ENCODE measurements at places on chromosomes 3 and 15. TPM values are rescaled to one million over a fixed set of nuclear protein-coding genes. Genes with fewer than 3 reads are reported as not detected.
A peak's percentile ranks its signal among the peaks of the same experiment; 100 is the strongest.

DNA sequence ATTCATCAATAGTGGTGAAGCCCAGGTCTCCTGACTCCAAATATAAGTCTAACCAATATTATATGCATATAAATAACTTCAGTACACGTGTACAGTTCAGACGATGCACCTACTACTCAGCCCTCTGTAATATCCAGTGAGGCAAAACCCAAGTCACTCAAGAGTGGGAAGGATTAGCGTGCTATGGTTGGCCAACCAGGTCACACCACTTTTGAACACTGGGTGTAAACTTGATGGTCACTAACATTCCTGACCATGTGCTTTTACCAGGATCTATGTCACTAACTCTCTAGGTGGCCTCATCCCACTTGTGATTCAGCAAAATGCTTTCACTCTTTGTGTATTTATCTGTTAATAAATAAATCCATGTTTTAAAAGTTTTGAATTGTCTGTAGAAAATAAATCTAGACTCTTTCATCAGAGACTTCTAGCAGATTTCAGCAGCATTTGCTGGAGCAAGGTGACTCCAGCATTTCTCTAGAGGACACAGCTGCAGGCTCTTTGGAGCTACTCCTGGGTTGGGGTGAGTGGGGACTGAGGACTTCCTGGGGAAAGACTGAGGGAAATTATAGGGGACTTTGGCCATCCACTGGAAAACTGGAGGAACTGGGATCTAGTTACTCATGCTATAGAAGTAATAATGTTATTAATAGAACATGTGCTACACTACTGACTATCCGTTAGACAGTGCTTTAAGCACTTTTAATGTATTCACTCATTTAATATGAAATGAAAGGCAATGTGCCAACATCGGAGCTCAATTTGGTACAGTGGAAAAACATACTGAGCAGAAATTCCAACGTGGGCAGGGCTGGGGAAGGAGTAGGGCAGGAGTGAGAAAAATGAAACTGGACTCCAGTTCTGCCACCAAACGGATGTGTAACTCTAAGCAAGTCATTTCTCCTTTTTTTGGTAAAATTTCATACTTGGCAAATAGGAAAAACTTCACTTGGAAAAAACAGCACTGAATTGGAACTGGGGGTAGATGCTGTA is 97.9 kb downstream of the RORA start:
- DNase-seq, result no peak

GRCh38 chr3:130601442-130601971 is 84.5 kb downstream of the COL6A6 start:
- no peak for DNase-seq

DNA sequence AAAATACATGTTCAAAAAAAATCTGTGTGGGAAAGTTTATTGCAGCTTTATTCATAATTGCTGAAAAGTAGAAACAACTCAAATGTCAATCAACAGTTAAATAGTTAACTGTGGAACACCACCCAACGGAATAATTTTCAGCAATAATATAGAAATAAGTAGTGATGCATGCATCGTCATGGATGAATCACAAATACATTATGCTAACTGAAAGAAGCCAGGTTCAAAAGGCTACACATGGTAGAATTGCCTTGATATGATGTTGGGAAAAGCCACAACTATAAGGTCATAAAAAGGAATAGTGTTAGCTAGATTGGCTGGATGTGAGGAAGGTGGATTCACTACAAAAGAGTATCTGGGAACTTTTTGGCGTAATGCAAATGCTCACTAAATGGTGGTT is 82.0 kb downstream of the GMNC start:
- no peak for DNase-seq

GOLGA8R gene
- 5.2 TPM for total RNA-seq

TEX9 gene
- total RNA-seq, result 0.40 TPM

DNA sequence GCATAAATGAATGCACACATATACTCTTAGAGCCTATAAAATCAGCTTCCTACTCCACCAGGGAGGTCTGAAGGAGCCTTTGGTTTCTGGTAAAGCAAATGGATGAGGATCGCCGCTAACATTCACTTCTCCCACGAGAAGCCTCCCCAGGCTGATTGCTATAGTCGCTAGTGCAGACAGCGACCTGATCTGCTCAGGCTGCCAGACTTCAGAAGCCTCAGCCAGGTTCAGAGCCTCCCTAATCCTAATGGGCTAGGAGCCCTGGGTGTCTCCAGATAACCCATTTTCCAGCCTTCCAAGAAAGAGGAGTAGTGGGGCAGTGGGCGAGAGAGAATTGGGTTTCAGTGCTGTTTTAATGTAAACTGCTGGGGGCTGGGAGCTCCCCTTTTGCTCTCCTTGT is 35.4 kb downstream of the TPM1 start:
- no peak for DNase-seq

DNA sequence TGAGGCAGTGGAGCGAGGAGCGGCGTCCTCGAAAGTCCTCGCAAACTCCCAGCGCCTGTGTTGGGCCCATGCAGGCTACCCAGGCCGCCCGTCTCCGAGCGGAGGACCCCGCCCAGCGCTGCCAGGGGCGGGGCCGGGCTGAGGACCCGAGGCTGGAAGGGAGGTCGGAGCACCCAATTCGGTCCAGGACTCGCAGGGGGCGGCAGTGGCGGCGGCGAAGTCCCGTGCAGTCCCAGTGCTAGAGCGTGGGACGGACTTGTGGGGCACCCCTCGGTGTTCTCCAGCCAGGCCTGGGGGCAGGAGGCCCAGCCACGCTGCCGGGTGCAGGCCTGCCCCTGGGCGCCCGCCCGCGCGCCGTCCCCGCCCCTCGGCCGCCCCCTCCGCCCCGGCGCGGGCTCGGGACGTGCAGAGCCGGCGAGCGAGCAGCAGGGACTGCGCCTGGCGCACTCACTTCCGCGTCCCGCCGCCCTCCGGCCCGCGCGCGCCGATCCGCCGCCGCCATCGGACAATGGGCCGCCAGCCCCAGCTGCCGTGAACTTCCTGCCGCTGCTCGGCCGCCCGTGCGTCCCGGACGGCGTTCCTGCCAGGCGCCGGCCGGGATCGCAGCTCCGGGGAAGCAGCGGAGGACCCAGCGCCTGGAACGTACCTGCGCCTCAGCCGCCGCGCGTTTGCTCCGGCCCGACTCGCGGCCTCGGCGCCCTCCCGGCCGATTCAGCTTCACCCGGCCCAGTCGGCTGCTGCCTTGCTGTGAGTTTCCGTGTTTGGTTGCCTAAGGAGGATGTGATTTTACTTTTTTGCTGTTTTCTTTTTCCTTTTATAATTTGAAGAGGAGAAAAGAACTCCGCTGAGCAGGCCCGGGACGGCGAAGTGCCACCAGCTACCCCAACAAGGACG is 596 bp upstream of the LIMD1 start:
- DNase-seq, result peak; percentile 90

DNA sequence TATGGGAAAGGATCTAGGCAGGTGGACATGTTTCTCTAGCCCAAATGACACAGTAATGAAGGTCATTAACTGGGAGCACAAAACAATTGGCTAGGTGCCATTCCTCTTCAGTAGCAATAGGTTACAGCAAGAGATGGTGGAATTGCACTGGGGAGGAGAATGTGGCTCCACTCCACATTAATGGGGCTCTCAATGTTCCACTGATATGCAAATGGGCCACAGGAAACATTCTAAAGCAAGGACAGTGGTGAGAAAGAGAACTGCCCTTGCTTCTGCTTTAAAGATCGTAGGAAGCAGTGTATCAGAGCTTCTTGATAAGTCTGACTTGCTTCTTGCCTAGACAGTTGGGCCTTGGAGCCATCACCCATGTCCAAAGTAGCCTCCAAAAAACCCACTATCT is 271.4 kb upstream of the PPP2R3A start:
- DNase-seq, result no peak

GRCh38 chr15:101272584-101272983 is 4.7 kb downstream of the SELENOS start:
- no peak for DNase-seq

DNA sequence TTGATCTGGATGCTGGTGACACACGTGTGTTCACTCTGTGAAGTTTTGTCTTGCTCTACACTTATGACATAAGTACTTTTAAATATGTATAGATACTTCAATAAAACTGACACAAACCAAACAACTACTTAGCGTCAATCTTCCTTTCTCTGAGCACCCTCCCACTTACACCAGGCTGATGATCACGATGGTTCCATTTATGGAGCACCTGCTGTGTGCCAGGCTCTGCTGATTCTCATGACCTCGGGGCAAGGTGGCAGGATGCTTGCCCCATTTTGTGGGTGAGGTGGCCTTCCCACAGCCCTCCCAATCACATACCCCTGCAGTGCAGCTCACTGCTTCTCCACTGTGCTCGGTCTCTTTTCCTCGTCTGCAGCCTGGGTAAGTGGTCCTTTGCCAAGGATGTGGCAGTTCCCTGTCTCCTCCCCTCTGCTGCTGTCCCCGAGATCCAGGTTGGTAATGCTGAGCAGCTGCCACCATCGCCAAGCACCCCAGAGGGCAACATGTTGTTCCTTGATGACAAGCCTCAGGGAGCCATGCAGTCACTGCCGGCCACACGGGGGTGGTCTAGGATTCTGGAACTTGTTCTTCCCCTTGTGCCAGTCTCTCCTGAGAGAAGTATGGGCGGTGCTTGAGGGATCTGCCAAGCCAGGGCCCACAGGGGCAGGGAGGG is 20.6 kb upstream of the ADCY5 start:
- no peak for DNase-seq

TRPM1 gene
- total RNA-seq, result not detected

A4GNT gene
- total RNA-seq, result not detected

All from left ventricle myocardium superior (tissue), 1 donor.